KBM-7 (cell line): ENCODE measurements at places on chromosomes 7 and 10.

- DNase-seq = no peak
These were observed 162.1 kb downstream of the TSPAN12 start for GRCh38 chr7:120695848-120696247.

DNA sequence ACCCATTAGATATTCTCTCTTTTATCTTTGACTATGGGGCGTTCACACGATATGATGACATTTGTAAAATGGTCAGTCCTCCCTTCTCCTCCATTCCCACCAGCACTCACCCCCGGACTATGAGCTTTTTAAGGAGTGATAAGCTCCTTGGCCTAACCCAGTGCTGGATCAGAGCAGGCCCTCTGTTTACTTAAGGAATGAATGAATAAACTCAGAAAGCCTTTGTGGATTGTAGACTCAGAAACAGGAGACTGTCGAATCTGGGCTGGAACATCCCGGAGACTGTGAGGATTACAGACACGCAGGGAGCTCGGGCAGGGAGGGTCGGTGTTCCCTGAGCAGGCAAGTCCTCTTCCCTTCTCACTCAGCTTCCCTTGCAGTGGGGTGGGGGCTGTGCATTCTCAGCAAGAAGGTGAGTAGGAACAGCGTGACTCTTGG lies 6.8 kb upstream of the ZCCHC24 start:
- no peak for DNase-seq

GRCh38 chr7:1503390-1503789 lies 799 bp downstream of the INTS1 start:
- no peak for DNase-seq

- DNase-seq = no peak
These were observed 552 bp upstream of the RAB18 start for GRCh38 chr10:27503498-27504006.

DNA sequence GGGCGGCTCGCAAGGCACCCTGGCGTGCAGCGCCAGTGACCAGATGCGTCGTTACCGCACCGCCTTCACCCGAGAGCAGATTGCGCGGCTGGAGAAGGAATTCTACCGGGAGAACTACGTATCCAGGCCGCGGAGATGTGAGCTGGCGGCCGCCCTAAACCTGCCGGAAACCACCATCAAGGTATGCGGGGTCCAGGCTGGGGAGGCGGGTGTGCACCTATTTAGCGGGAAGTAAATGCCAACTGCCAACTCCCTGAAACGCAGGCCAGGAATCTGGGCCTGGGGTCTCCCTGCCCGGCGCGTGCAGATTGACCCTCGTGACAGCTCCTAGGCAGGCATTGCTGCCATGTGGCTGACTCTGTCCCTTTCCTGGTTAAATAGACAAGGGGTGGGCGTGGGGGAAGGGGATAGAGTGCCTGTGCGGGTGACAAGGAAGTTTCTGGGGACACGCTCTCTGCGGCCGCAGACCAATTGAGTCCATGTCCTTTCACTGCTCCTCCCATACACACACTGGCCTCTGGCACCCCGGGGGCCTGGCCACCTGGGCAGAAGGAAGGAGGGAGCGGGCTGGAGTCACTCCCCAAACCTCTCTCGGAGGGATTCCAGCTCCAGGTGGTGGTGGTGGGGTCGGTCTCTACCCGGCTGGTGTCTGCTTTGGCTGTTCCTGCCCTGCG lies 2.7 kb downstream of the EVX1 start:
- DNase-seq = no peak

- DNase-seq = no peak
These were observed 106.8 kb downstream of the UBE2H start for GRCh38 chr7:129845972-129846327.

- peak; percentile 77 for DNase-seq
These were observed 11.8 kb downstream of the MET start for GRCh38 chr7:116683786-116684185.

DNA sequence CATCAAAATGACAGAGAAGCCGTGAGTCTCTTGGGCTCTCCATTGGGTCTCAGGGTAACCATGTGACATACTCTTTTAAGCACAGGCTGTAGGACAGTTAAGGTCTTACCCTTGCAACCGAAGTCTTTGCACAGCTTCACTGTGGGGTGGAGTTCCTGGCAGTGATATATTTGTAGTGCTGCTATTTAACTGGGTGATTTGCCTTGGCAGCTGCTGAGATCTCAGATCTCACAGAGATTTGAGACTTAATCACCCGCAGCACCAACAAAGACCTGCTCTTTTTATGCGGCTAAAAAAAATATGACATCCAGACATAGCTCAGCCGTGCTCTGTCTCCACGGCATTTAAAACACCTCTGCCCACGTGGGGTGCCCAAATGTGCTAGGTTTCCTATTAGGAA lies 63.4 kb upstream of the NPTX2 start:
- DNase-seq = no peak

DNA sequence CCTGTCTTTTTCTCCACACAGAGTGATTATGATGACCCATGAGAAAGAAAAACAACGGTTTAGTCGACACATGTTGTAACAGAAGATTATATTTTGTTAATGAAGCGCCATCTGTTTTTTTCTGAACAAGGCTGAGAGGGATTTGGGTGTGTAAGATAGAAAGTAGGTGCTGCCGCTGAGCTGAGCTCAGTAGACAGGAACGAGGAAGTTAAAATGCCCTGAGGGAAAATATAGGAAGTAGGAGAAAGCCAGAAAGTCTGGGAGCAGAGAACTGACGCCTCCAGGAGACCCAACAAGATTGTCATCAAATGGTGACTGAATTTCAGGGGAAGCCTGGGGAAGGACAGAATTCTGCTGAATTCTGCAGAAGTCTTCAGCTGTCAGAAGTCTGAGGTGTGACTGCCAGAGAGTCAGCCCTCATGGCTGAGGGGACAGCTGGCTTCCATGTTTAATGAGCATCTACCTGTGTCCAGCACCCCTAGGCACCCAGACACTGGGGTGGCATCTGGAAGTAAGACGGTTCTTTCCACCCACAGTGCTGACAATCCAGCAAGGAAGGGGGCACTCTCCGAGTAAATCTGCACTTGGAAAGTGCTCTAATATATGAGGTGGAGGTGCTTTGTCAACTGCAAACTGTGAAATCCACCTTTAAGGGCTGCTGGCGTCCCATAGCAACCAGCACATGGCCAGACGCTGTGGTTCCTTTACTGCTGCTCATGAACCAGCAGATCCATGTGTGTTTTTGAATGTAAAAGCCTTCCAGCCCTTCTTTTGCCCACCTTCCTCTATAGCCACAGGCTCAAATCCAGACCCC lies 12.5 kb upstream of the TSPAN15 start:
- DNase-seq = peak; percentile 53

GRCh38 chr7:15508258-15508657 lies 53.6 kb downstream of the AGMO start:
- no peak for DNase-seq

DNA sequence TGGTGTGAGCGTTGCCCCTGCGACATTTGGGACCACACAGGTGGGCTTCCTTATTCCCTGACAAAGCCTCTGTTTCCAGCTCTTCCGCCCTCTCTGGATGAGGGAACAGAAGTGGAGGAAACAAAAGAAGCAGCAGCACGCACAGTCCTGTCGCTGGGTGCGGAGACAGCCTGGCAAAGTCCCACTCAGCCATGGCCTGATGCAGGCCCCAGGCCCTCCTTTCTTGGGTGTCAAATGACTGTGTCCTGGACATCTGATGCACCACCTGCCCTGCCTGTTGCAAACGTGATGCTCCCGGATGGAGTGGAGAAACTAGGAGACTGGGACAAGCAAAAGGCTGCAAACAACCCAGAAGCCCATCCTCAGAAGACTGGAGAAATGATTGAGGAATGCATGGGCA lies 20.7 kb downstream of the ZMIZ2 start:
- DNase-seq = no peak

- no peak for DNase-seq
These were observed 48.8 kb downstream of the ARHGAP22 start for GRCh38 chr10:48556065-48556464.
